ENCODE measurements at places on chromosomes 11 and 22. TPM values are rescaled to one million over a fixed set of nuclear protein-coding genes. Genes with fewer than 3 reads are reported as not detected.

GRCh38 chr22:20021196-20022181, 579 bp downstream of the TANGO2 start:
- peak; percentile 50 for DNase-seq

GRCh38 chr11:73291781-73292524, 16.1 kb upstream of the ARHGEF17 start:
- no peak for DNase-seq

DNA sequence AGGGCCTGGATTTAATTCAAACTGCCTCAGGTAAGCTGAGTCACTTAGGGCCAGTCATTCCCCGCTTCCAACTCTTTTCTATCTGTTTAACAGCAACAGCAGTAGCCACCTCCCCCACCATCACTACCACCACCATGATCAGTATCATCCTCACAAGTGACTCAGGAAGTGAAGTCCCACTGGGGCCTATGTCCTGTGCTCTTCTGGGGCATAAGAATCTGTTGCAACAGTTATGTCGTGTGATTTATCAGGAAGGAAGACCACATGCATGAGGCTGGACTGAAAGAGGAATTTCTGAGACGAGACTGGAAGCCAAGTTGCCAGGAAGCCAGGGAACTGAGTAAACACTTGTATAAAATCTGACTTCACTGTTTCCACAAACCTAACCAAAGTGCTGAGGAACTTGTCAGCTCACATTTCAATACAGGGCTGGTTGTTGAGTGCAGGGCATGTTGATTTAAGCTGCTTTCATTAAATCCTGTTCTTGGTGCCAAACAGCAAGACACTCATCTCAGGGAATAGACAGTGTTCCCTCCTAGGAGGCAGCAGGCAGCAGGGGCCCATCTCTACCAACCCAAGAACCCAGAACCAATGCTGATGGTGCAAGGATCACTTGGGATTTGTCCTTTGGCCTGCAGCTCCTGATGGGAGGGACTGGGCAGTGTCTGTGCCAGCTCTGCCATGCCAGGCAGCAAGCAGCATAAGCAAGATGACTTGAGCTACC, 226.7 kb upstream of the NARS2 start:
- DNase-seq: peak; percentile 94

GRCh38 chr11:45455536-45455935, 169.4 kb upstream of the SYT13 start:
- DNase-seq: no peak

DNA sequence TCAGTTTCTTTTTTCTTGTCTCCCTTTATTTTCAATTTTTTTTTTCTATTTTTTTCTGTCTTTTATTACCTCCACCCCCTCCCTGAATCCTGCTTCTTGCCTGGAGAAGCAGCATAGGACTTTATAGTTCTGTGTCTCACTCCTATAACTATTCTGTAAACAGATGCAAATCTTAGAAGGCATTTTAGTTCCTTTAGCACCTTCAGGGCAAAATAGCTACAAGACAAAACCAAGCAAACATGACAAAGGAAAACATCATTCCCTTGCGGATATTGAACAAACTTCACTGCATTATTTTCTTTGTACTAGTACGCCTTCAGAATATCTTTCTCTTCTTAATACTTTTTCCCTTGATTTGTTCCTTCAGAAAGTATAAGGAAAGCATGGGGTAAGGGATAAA, 446.2 kb upstream of the CHORDC1 start:
- DNase-seq: no peak

GRCh38 chr11:100484948-100485347, 202.1 kb upstream of the ARHGAP42 start:
- peak; percentile 33 for DNase-seq

DNA sequence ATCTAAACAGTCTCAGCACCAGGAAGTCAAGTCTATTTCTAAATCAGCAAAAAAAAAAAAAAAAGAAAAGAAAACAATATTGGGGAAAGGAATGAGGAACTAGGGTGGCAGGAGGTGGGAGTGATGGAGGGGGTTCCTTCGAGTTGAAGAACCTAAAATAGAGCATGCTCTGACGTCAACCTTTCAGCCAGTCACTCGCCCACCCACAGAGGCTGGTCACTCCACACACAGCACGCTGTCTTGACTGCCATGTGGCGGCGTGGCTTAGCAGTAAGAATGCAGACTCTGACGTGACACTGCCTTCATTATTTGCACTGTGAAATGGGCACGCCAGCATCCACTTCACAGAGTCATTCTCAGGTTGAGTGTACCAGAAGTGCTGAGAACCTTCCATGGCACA, 48.3 kb downstream of the LARGE1 start:
- DNase-seq: no peak

DNA sequence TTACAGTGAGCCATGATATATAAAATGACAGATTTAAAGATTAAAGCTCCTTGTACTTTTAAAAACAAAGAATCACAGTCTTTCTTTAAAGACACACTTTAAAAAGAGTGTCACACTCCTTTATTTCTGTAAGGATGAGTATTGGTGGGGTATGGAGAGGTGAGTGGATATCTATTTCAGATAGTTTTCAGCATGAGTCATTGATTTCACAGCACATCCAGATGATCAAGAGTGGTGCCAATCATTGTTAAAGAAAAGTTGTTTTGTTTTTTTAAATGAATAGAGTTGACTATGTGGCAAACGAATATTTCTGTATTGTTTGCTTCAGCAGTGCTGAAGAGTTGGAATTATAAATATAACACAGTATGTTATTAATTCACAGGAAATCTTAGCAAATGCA, 52.5 kb downstream of the FAR1 start:
- peak; percentile 16 for DNase-seq

DNA sequence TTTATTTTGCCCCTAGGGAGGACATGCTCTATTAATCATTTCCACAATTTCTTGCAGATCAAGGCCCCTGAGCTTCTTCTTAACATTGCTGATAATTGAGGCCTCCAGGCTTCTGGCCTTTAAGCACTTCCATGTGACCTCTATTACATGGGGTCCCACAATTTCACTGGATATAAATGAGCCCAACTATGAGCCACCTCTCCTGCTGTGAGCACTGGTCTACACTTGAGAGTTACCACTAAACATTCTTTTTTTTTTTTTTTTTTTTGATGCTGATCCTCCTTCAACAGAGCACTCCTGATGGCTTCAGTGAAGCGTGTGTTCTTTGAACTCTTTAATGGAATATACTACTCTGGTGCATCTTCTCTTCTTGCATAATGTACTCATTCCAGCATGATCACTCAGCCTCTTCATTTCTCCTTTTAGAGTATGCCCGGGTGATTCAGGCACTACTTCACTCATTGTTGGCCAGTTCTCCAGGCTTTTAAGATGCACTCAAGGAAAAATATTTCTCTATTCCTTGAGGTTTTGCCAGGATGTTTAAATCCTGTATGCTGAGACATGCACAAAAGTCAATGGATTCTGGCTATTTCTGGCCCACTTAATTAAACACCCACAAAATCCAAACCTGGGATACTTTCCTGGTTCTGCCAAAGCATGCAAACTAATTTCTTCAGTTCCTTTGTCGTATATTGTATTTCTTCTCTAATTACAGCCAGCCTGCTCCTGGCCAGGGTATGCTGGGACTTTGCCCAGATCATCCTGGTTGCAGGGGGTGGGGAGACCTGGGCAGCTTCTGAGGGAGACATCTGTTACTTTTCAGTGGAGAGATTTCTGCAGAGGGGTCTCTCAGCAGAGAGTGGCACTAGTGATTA, 257.8 kb upstream of the LUZP2 start:
- DNase-seq: peak; percentile 7

DNA sequence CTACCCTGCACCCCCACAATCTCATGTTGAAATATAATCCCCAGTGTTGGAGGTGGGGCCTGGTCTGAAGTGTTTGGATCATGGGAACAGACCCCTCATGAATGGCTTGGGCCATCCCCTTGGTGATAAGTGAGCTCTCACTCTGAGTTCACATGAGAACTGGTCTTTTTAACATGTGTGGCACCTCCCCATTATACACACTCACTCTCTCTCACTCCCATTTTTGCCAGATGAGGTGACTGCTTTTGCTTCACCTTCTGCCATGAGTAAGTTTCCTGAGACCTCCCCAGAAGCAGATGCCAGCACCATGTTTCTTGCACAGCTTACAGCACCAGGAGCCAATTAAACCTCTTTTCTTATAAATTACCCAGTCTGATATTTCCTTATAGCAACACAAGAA, 32.1 kb upstream of the DRD2 start:
- DNase-seq: no peak

GRCh38 chr11:9037046-9037780, 33.4 kb upstream of the NRIP3 start:
- DNase-seq: no peak

The HBE1 gene
- total RNA-seq: not detected

The TNNT3 gene
- total RNA-seq: not detected

The ARHGEF17 gene
- total RNA-seq: 13.7 TPM

The SMIM38 gene
- total RNA-seq: not detected

The OVCH2 gene
- not detected for total RNA-seq

The VSTM5 gene
- 0.70 TPM for total RNA-seq

The APOA5 gene
- not detected for total RNA-seq

The CYB5R2 gene
- 4.0 TPM for total RNA-seq
